Stimulated activated CD8-positive, alpha-beta memory T cell treated with anti-CD3 and anti-CD28 coated beads, Interleukin-4, amount 100 ng/mL, for 24 hours (primary cell): ENCODE measurements at places on chromosomes 6 and 20.

GRCh38 chr20:48143435-48144081, 358.3 kb upstream of the SULF2 start:
- DNase-seq, result no peak

GRCh38 chr20:15317546-15318232, 980.3 kb upstream of the FLRT3 start:
- DNase-seq, result no peak

DNA sequence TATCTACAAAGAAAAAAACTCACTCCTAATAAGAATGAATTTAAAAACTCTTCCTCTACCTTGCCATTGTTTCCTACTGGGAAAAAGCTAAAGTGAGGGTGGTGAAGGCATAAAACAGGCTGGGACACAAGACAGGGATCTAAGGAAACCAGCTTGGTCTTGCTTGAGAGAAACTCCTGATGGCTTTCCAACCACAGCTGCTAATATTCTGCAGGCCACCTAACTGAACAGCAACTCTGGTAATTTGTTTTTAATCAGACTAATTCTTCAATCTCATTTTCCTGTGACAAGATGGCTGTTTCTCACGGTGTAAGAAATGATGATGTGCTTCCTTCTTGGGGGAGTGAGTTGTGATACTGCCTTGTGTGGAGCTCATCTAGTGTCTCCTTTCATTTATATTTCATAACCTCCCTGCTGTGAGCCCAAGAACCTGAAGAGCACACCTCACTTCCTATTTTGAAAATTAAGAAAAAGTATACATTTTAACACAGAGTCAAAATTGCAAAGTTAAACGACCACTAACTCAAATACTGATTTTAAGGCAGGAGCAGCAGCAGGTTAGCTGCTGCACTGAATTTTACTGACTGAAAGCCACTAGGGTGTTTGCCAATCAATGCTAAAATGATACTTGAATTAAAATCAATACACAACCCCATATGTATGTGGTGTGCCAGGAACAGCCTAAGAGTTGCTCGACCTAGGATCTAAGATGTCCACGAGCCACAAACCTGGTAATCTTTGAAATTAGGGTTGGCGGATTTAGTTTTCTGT, 58.0 kb downstream of the BACH2 start:
- DNase-seq, result no peak

GRCh38 chr6:125357515-125358256, 55.9 kb upstream of the HDDC2 start:
- no peak for DNase-seq

DNA sequence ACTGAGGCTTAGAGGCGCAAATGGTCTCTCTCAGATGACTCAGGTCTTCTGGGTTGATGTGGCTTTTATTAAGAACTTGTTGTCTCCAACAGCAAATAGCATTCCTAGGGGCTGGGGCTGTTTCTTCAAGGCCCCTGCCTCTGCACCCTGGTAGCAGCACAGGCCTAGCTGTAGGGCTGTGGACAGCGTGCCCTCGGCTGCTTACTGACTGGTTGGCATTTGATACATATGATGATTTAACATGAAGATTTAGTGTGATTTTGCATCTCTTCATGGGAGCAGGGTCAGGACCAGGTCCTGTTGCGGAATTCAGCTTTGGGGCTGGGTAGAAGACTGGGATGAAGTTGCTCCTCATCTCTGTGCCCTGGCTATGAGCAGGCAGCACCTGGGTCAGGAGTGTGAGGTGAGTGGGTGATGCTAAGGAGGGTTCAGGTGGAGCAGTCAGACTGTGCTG, 24.3 kb upstream of the IER3 start:
- no peak for DNase-seq
